ENCODE measurements at places on chromosomes 2 and 18.

DNA sequence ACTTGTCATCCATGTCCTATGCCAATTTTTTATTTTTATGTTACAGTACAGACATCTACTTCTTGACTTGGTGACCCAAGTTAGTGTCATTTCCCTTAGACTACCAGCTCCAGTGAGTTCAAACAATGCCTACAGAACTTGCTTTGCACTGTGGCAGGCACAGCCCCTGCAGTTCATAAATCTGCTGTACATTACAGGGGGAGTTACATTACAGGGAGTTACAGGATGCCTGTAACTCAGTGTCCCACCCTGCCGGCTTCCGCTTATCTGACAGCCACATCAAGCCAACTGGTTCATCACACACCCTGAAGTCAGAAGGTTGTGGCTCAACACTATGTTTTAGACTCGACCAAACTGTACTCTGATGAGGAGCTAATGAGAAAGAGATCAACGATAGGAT is 7.8 kb upstream of the NPAS2 start:
- DNase-seq = no peak
- H3K27ac ChIP-seq = no peak overlapping the region
- H3K36me3 ChIP-seq = no peaks in the 10 kb centered on the region
- H3K27me3 ChIP-seq = peaks cover 1% of the 10 kb centered on the region
- no peak overlapping the region for H3K4me3 ChIP-seq

GRCh38 chr2:206823178-206823577 is 57.8 kb downstream of the FASTKD2 start:
- no peak overlapping the region for H3K4me3 ChIP-seq
- no peak for DNase-seq
- H3K4me1 ChIP-seq = no peaks in the 10 kb centered on the region
- H3K36me3 ChIP-seq = no peaks in the 10 kb centered on the region
- H3K27ac ChIP-seq = no peak overlapping the region
- peaks cover 1% of the 10 kb centered on the region for H3K27me3 ChIP-seq

DNA sequence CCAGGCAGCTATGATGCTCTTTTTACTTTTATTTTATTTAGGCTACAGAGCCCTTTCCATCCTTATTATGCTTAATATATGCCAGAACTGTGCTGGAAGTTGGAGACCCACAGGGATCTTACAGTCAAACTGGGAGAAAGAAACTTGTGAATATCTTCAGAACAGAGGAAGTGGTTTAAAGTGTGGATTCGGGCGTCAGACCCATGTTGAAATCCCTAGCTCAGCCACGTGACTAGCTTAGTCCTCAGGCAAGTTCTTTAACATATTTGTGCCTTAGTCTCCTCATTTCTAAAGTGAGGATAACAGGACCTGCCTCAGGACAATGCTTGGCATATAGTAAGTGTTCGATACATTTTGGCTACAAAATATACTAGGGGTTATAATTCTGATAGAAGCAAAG is 59.1 kb downstream of the MAP3K20 start:
- H3K27me3 ChIP-seq = no peaks in the 10 kb centered on the region
- no peak overlapping the region for H3K4me3 ChIP-seq
- H3K27ac ChIP-seq = no peak overlapping the region
- no peak for DNase-seq

GRCh38 chr2:51208521-51208920 is 176.6 kb upstream of the NRXN1 start:
- no peak overlapping the region for H3K27ac ChIP-seq
- H3K27me3 ChIP-seq = no peaks in the 10 kb centered on the region
- H3K36me3 ChIP-seq = no peaks in the 10 kb centered on the region
- no peak for DNase-seq

- H3K4me3 ChIP-seq = no peak overlapping the region
- DNase-seq = no peak
- no peaks in the 10 kb centered on the region for H3K4me1 ChIP-seq
- H3K36me3 ChIP-seq = no peaks in the 10 kb centered on the region
These were observed 402.8 kb upstream of the SYT4 start for GRCh38 chr18:43680096-43680495.

GRCh38 chr2:119483395-119483753 is 40.9 kb downstream of the SCTR start:
- H3K4me1 ChIP-seq = peaks cover 3% of the 10 kb centered on the region
- no peak overlapping the region for H3K27ac ChIP-seq
- H3K4me3 ChIP-seq = no peak overlapping the region
- H3K27me3 ChIP-seq = no peaks in the 10 kb centered on the region
- no peak for DNase-seq
- H3K36me3 ChIP-seq = no peaks in the 10 kb centered on the region

- DNase-seq = no peak
- H3K27ac ChIP-seq = no peak overlapping the region
- H3K4me1 ChIP-seq = no peaks in the 10 kb centered on the region
These were observed 138.2 kb downstream of the TMEM131 start for GRCh38 chr2:97857553-97857952.

GRCh38 chr2:114661971-114662939 is 219.8 kb downstream of the DPP10 start:
- no peaks in the 10 kb centered on the region for H3K27me3 ChIP-seq
- H3K4me1 ChIP-seq = no peaks in the 10 kb centered on the region
- no peak overlapping the region for H3K27ac ChIP-seq
- DNase-seq = no peak
- no peaks in the 10 kb centered on the region for H3K36me3 ChIP-seq

DNA sequence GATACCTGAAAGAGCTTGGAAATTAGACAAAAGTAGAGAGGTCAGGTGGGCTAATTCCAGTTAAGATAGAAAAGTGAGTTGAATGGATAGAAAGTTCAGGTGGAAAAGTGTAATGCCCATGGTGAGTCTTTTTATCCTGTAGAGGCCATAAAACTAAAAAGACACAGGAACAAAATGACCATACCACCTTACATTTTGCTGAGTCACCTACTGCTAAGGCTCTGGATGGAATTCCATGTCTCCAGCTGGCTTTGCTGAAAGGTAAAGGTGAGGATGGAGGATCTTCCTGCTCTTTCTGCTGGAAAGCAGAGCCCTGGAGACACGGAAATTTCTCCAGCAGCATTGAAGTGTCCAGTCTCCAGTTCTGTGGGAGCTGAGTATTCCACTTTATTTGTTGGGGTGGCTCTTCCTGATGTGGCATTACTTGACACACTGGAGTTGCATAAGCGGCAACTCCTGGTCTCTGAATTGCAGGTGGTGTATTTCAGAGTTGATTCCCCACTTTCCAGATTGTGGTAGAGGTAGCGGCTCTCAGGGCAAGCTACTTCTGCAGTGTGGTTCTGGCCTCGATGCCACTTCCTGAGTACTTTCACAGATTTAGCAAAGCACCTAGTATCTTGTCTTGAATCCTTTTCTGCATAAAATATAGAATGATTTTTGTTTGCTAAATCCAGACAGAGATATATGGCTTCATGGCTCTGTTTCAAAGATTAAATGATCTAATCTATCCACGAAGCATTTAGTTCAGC is 10.7 kb downstream of the IL1RL2 start:
- H3K36me3 ChIP-seq = no peaks in the 10 kb centered on the region
- DNase-seq = no peak

DNA sequence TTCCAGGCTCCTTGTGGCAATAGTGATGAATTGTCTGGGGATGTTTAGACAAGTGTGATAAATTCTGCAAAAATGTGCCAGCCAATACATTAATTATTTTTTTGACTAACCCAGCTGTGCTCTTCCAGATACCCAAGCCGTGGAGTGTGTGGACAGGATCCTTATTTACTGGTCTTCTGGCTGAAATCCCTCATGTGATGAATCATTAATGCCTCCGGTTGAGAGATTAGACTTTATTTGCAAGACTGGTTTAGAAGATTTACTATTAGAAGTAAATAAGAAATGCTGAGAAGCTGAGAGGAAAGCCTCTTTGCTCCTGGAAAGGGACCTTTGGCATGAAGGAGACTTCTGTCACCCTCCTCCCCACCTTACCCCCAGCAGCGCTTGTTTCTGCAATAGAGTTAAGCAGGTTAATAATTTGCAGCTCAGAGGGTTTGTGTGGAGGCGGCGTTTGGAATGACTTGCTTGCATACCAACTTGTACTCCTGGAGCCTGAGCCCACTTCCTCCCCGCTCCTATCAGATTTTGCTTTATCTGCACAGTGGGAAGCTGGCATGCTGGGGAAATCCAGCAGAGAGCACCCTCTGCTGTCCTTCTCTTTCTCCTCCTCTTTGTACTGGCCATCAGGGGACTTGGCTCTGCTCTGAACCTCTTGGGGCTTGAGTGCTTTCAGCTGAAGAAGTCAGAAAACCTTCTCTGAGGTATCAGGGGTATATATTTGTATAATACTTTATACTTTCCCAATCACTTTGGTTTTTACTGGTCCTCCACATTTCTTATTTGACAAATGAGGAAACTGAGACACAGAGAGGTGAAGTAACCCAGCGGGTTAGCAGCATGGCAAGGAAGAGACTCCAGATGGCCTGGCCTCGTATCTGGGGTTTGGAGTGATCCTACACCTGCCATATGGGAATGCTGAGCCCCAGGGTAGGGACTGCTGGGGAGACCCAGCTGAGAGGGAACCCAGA is 16.3 kb downstream of the SLC3A1 start:
- H3K36me3 ChIP-seq = no peaks in the 10 kb centered on the region
- H3K27ac ChIP-seq = no peak overlapping the region
- H3K4me3 ChIP-seq = no peak overlapping the region
- no peaks in the 10 kb centered on the region for H3K27me3 ChIP-seq
- DNase-seq = no peak
- no peaks in the 10 kb centered on the region for H3K4me1 ChIP-seq

- no peak overlapping the region for H3K27ac ChIP-seq
- no peak overlapping the region for H3K4me3 ChIP-seq
- H3K36me3 ChIP-seq = no peaks in the 10 kb centered on the region
- no peaks in the 10 kb centered on the region for H3K27me3 ChIP-seq
- H3K4me1 ChIP-seq = peaks cover 3% of the 10 kb centered on the region
These were observed 18.2 kb downstream of the ACSL3 start for GRCh38 chr2:222878877-222879603.

- no peaks in the 10 kb centered on the region for H3K27me3 ChIP-seq
- DNase-seq = no peak
- no peak overlapping the region for H3K27ac ChIP-seq
- H3K36me3 ChIP-seq = no peaks in the 10 kb centered on the region
These were observed 15.9 kb upstream of the POMC start for GRCh38 chr2:25184254-25184653.

GRCh38 chr18:34121200-34121721 is 103.5 kb downstream of the NOL4 start:
- DNase-seq = no peak
- H3K27me3 ChIP-seq = no peaks in the 10 kb centered on the region
- no peak overlapping the region for H3K27ac ChIP-seq
- no peak overlapping the region for H3K4me3 ChIP-seq
- no peaks in the 10 kb centered on the region for H3K4me1 ChIP-seq

DNA sequence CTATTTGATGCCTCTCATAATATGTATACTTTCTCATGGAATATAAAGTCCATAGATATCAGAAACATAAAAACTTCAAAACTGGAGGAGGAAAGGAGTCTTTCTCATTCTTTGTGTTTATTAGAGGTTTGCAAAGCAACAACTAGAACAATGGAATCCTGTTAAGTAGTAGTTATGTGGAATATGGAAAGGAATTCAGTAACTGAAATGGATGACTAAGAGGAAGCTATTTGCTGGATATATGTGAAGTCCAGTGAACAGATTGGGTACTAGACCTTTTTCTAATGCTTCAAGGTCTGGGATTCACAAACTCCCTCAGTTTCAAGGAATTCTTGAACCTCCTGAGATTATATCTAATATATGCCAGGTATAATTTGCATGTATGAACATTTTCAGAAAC is 353.6 kb upstream of the FANCL start:
- H3K4me1 ChIP-seq = no peaks in the 10 kb centered on the region
- no peak for DNase-seq
- no peak overlapping the region for H3K27ac ChIP-seq
- H3K36me3 ChIP-seq = no peaks in the 10 kb centered on the region

- H3K27me3 ChIP-seq = no peaks in the 10 kb centered on the region
- no peak for DNase-seq
- no peaks in the 10 kb centered on the region for H3K36me3 ChIP-seq
- H3K27ac ChIP-seq = no peak overlapping the region
- H3K4me1 ChIP-seq = peaks cover 4% of the 10 kb centered on the region
These were observed 180.3 kb upstream of the TACR1 start for GRCh38 chr2:75379476-75380210.

GRCh38 chr2:74238879-74239278 is 40.5 kb downstream of the MTHFD2 start:
- no peaks in the 10 kb centered on the region for H3K4me1 ChIP-seq
- no peak overlapping the region for H3K4me3 ChIP-seq
- no peaks in the 10 kb centered on the region for H3K27me3 ChIP-seq
- H3K27ac ChIP-seq = no peak overlapping the region
- H3K36me3 ChIP-seq = no peaks in the 10 kb centered on the region
- no peak for DNase-seq

DNA sequence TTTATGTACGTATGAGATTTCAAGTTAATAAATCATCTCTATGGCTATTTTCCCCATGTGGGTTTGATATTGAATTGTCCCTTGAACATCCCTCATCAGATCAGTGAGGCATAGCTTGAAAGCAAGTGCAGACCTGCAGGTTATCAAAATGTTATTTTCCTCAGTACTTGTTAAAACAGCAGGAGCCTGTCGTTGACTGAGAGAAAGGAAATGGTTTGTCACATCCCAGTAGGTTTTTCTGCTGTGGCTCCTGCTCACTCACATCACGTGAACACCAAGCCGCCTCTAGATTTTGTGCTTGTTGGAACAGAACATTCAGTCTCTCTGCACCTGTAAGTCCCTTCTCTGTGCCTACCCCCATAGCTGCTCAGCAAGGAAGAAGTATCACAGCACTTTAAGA is 340.3 kb downstream of the CELF4 start:
- H3K4me1 ChIP-seq = no peaks in the 10 kb centered on the region
- H3K36me3 ChIP-seq = no peaks in the 10 kb centered on the region
- H3K27me3 ChIP-seq = peaks cover 4% of the 10 kb centered on the region
- H3K27ac ChIP-seq = no peak overlapping the region

GRCh38 chr2:85765081-85765731 is 11.4 kb downstream of the ATOH8 start:
- no peaks in the 10 kb centered on the region for H3K27me3 ChIP-seq
- H3K4me3 ChIP-seq = peak overlapping the region; percentile 48
- H3K27ac ChIP-seq = no peak overlapping the region
- no peak for DNase-seq
- H3K4me1 ChIP-seq = peaks cover 33% of the 10 kb centered on the region

DNA sequence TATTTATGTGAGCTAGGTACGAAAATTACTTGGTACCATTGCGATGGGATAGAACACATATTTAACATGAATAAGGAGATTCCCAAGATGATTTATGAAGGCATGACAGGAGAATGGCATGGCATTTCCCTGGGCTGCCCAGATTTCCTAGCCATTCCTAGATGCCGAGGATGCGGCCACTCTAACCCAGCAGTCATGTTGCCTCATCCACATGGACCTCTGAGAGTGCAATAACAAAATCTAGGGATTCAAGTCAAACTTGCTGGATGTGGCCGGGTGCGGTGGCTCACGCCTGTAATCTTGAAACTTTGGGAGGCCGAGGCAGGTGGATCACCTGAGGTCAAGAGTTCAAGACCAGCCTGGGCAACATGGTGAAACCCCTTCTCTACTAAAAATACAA is 110.8 kb upstream of the ARL4C start:
- DNase-seq = no peak
- H3K36me3 ChIP-seq = no peaks in the 10 kb centered on the region
- H3K27ac ChIP-seq = no peak overlapping the region

DNA sequence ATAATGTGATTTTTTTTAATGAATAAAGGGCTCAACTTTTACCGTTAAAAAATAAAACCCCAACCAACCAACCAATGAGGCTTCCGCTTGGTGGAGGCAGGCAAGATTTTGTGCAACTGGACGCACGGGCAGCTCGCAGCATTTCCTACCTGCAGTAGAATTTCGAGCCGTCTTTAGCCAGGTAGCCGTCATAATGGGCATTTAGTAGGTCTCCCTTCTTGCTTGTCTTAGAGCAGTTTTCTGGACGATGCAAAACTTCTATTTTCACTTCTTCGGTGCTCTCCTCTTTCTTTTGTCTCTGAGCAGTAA is 316 bp downstream of the FKBP7 start:
- H3K27ac ChIP-seq = no peak overlapping the region
- H3K36me3 ChIP-seq = no peaks in the 10 kb centered on the region
- peaks cover 12% of the 10 kb centered on the region for H3K4me1 ChIP-seq
- no peaks in the 10 kb centered on the region for H3K27me3 ChIP-seq
- no peak for DNase-seq

All from H1 (cell line).